ENCODE measurements at places on chromosomes 12 and 14.

DNA sequence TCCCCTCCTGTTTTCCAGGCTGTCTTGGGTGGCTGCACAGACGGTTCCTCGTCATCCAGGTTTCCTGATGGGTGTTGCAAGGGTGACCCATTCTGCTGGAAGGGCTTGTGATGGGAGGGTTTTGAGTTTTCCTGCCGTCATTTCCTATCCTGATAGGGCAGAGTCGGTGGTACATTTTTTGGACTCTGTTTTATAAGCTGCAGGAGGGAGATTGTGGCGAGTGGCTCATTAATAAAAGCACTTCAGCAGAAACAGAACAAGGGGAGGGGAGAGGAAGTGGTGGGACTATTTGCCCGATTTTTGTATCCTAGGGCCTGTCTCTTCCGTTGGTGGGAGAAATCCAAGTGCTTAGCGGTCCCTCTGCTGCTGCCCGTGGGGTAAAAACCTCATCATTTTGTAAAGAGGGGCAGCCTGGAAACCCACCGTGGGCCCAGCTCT is 40.0 kb downstream of the TSPAN9 start:
- no peak for DNase-seq

GRCh38 chr12:71641390-71641789 is 22.3 kb downstream of the ZFC3H1 start:
- DNase-seq: no peak

- DNase-seq: no peak
These were observed 29.7 kb downstream of the LGR5 start for GRCh38 chr12:71469258-71469750.

DNA sequence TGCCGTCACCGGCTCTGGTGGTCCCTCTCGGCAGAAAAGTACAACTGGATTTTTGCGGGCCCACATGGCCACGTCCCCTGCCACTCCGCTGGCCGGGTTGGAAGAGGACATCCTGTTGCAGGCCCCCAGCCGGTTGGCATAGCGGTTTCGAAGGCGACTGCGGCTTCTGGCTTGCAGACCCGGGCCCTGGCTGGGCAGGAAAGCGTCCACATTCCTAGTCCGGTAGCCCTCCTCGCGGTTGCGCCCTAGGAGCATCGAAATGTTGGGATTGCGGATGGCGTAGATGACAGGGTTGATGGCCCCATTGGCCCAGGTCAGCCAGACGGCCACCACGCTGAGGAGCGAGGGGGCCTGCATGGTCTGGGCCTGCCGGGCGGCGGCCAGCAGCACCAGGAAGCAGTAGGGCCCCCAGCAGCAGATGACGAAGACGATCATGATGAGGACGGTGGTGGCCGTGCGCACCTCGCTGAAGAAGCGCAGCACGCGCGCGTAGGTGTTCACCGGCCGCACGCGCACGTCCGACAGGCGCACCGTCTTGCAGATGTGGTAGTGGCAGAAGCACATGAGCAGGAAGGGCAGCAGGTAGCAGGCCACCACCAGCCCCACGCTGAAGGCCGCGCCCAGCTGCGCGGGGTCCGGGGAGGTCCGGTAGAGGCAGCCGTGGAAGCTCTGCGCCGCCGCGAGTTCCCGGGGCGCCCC is 1.2 kb downstream of the GPR135 start:
- DNase-seq: peak; percentile 38

GRCh38 chr12:130121226-130122000 is 40.9 kb upstream of the FZD10 start:
- no peak for DNase-seq

DNA sequence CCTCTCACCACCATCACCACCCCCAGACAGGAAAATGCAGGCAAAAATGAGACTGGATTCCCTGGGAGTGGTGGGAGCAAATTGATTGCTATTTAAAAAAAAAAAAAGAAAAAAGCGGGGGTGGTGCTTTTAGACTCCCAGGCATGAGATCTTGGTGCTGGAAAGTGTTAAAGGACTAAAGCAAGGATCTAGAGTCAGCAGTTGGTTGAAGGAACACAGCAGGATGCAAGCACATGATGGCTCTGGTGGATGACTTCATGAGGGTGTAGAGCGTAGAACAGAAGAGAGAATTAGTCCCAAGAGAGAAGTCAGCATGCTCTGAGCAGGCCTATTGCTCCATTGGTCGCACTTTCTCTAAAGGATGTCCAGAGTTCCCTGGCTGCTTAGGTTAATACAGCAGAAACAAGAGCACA is 183.8 kb upstream of the HMGA2 start:
- no peak for DNase-seq

- DNase-seq: no peak
These were observed 98.1 kb downstream of the GAS2L3 start for GRCh38 chr12:100671396-100672074.

GRCh38 chr12:103181366-103182152 is 224.1 kb downstream of the ASCL1 start:
- DNase-seq: no peak

- no peak for DNase-seq
These were observed 54.8 kb upstream of the FLRT2 start for GRCh38 chr14:85475113-85475512.

All from stimulated activated CD4-positive, alpha-beta T cell treated with anti-CD3 and anti-CD28 coated beads, Interleukin-2, amount 100 ng/mL, for 24 hours (primary cell).